Spleen (tissue), 13 donors: ENCODE measurements at places on chromosomes 2 and 18. TPM values are rescaled to one million over a fixed set of nuclear protein-coding genes. Genes with fewer than 3 reads are reported as not detected.

The RAX gene
- total RNA-seq = not detected

DNA sequence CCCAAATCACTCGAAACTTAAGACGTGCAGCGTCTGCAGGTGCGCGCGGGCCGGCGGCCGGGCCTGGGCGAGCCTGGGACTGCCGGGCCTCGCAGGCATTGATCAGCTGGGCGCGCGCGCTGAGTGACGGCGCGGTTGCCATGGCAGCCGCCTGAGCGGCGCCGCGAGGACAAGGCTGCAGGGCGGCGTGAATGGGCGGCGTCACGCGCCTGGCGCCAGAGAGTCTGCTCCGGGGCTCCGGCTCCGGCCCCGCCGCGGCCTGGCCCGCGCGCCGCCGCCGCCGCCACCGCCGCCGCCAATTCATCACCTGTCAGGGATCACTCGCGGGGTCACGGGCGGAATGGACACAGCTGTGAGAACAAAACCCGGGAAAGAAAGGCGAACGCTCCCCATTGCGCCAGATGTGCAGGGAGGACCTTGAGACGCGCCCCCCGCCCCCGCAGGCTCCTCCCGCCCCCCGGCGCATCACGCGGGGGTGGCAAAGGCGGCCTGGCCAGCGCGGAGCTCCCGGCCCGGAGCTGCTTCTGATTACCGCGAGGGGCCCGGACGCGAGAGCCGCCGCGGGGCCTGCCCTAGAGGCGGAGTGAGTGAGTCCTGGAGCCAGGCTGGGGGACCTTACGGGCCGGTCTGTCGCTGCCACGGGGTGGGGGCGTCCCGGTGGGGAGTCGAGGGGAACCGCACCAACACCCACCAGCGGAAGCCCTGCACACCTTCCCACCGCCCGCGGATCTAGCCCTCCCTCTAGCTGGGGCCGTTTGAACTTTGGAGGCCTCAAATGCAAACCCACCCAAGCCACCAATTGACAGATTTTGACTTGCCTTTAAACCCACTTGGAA, 2.9 kb upstream of the ID2 start:
- no peaks in the 10 kb centered on the region for H3K27me3 ChIP-seq
- H3K4me1 ChIP-seq = peaks cover 69% of the 10 kb centered on the region
- peak; percentile 96 for DNase-seq
- H3K27ac ChIP-seq = peak overlapping the region; percentile 94
- no peaks in the 10 kb centered on the region for H3K36me3 ChIP-seq

DNA sequence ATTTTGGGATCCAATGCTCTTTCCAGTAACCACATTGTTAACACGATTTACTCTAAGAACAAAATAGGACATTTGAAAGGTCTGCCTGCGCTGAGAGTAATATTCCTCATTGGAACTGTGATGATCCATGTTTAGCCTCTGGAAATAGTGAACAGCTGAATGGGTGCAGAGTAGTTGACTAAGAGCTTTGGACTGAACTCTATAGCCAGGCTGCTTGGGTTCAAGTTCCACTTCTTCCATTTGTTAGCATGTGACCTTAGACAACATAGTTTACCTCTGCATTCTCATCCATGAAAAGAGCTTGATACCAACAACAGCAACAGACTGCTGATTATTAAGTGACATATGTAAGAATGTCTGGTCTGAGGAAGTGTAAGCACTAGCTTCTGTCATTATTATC, 128.3 kb upstream of the MMADHC start:
- no peak overlapping the region for H3K4me3 ChIP-seq
- no peak overlapping the region for H3K27ac ChIP-seq
- H3K36me3 ChIP-seq = no peaks in the 10 kb centered on the region

The PCARE gene
- total RNA-seq = not detected

DNA sequence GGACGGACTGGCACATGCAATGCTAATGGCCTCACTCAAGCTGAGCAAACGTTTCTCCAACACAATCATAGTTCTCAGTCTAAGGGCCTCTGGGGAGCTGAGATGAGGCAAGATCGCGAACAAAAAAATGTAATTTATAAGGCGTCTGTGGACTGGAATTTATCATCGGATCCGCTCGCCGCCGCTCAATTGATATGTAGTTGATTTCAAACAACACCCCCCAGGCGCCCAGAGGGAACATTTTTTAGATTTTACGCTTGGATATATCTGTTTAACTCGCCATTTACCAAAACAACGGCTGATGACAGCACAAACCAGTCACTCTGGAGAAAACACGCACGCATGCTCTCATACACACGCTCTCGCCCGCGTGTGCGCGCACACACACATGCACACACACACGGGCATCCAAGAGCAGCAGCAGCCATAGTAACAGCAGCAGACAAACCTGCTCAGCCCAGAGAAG, 335.8 kb downstream of the SMAD2 start:
- DNase-seq = no peak
- no peak overlapping the region for H3K4me3 ChIP-seq
- H3K4me1 ChIP-seq = no peaks in the 10 kb centered on the region
- H3K27me3 ChIP-seq = peaks cover 22% of the 10 kb centered on the region
- H3K27ac ChIP-seq = no peak overlapping the region
- H3K36me3 ChIP-seq = no peaks in the 10 kb centered on the region

The IRS1 gene
- total RNA-seq = 9.3 TPM

DNA sequence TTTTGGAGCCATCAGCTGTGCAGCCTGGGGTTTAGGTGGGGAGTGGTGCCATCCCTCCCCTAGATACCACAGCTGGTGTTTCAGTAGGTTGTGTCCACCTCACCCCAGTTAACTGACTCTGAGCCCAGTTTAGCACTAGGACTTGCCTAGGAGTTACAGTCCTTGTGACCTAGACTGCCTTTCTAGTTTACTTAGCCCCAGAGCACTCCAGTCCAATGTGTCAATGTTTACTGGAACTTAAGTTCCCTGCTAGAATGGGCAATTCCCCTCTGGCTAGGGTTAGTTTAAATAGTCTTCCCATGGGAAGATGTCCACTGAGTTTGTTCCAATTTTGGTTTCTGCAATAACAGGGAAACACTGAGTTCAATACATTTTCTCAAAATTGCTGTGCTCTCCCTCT, 909.2 kb downstream of the CCDC85A start:
- no peaks in the 10 kb centered on the region for H3K27me3 ChIP-seq
- no peak overlapping the region for H3K4me3 ChIP-seq
- no peak for DNase-seq
- H3K36me3 ChIP-seq = no peaks in the 10 kb centered on the region

The GCG gene
- total RNA-seq = not detected

DNA sequence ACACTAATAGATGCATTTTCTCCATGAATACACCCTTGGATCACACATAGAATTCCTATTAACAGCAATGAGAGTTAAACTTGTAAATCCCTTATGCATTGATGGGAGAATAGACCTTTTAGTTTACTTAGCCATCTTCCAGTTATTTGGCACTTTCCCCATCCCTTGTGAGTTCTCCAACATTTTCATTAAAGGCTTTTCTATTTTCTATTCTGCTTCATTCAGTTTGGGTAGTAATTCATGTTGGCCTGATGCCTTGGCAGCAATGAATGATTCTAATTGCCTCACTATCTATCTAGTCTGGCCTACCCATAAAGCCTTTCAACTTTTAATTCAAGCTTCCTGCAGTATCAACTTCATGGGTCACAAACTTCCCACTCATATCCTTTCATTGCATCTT, 32.3 kb downstream of the TBR1 start:
- no peak overlapping the region for H3K27ac ChIP-seq
- DNase-seq = no peak
- peaks cover 4% of the 10 kb centered on the region for H3K27me3 ChIP-seq
- no peak overlapping the region for H3K4me3 ChIP-seq
- H3K36me3 ChIP-seq = no peaks in the 10 kb centered on the region

The CDK5R2 gene
- not detected for total RNA-seq

DNA sequence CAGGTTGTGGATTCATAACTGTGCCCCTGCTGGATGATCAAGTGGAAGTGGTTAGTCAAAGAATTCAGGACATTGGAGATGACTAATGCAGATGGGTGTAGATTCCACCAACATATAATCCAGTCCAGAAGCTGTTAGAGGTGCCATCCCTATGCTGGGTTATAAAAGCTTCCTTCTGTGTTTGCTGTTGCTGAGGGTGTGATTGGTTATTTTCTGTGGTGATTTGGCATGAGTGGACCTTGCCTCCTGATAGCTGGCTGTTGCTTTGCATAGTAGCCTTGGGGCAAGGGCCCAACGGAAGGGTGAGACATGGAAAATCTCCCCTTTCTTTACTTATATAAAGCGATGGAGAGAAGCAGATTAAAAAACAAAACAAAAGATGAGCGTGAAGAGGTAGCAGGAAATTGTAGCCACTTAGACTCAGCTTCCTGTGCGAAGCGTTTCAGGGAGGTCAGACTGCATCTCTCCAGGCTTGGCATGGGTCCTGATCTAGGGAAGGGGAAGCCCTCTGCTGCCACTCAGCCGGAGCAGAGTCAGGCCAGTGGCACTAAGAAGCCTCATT, 190.4 kb downstream of the FMNL2 start:
- H3K4me1 ChIP-seq = peaks cover 9% of the 10 kb centered on the region
- no peak overlapping the region for H3K4me3 ChIP-seq
- H3K27me3 ChIP-seq = no peaks in the 10 kb centered on the region
- H3K27ac ChIP-seq = no peak overlapping the region
- no peak for DNase-seq
- no peaks in the 10 kb centered on the region for H3K36me3 ChIP-seq

DNA sequence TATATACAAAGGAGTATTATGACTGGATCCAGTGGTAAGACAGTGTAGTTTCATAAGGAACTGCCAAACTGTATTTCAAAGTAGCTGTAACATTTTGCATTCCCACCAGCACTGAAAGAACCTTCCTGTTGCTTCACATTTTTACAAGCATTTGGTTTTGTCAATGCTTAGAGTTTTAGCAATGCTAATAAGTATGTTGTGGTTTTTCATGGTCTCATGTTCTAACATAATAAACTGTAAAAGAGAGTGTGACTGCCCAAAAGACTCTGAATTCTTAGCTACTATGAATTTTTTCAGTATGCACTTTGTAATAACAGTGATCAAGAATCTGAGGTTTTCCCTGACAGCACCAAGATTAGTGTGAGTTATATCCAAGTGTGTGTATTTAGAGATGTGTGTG, 604.2 kb downstream of the XIRP2 start:
- H3K27ac ChIP-seq = no peak overlapping the region
- no peak overlapping the region for H3K4me3 ChIP-seq
- H3K4me1 ChIP-seq = no peaks in the 10 kb centered on the region
- H3K27me3 ChIP-seq = no peaks in the 10 kb centered on the region
- H3K36me3 ChIP-seq = no peaks in the 10 kb centered on the region
- DNase-seq = no peak

The C18orf54 gene
- 3.7 TPM for total RNA-seq

The FER1L5 gene
- 0.09 TPM for total RNA-seq

The TIGD1 gene
- total RNA-seq = 9.9 TPM

DNA sequence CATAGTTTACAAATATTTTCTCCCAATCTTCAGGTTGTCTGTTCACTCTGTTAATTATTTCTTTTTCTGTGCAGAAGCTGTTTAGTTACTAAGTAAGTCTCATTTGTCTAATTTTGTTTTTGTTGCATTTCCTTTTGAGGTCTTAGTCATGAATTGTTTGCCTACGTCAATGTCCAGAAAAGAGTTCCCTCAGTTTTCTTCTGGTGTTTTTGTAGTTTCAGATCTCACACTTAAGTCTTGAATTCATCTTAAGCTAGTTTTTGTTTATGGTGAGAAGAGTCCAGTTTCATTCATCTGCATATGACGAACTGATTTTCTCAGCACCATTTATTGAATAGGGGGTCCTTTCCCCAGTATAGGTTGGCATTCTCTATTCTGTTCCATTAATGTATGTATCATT, 1252.2 kb upstream of the TMEFF2 start:
- H3K4me3 ChIP-seq = no peak overlapping the region
- H3K36me3 ChIP-seq = no peaks in the 10 kb centered on the region
- no peak for DNase-seq
- H3K27me3 ChIP-seq = no peaks in the 10 kb centered on the region
- H3K4me1 ChIP-seq = no peaks in the 10 kb centered on the region
- H3K27ac ChIP-seq = no peak overlapping the region

DNA sequence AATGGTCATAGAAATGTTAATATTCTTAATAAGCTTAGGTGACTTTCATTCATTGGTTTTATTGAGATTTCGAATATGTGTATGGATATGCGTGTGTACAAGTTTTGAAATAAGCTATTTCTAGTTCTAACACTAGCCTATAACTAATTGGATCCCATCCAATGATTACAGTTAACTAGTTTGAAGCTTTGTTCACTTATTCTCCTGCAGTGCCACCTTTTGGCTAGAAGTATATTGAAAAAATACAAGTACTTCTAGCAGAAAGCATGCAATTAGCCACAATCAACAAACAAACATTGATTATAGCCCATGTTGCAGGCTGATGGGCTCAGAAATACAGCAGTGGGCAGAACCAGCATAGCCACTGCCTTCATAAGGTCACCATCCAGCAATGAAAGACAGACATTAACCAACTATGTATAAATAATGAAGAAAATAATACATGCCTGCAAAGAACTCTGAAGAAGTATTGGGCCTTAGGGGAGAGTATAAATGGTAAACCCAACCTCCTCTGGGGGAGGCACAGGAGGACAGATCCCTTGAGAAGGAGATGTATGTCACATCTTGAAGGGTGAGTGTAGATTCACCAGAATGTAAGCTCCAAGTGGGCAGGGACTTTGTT, 5.1 kb upstream of the PIEZO2 start:
- peaks cover 8% of the 10 kb centered on the region for H3K4me1 ChIP-seq
- H3K36me3 ChIP-seq = no peaks in the 10 kb centered on the region
- no peak overlapping the region for H3K27ac ChIP-seq
- no peak overlapping the region for H3K4me3 ChIP-seq
- H3K27me3 ChIP-seq = peaks cover 7% of the 10 kb centered on the region

- no peaks in the 10 kb centered on the region for H3K36me3 ChIP-seq
- H3K27ac ChIP-seq = peak overlapping the region; percentile 25
- no peaks in the 10 kb centered on the region for H3K27me3 ChIP-seq
Observed at GRCh38 chr2:204468746-204469429, 76.4 kb upstream of the PARD3B start.

DNA sequence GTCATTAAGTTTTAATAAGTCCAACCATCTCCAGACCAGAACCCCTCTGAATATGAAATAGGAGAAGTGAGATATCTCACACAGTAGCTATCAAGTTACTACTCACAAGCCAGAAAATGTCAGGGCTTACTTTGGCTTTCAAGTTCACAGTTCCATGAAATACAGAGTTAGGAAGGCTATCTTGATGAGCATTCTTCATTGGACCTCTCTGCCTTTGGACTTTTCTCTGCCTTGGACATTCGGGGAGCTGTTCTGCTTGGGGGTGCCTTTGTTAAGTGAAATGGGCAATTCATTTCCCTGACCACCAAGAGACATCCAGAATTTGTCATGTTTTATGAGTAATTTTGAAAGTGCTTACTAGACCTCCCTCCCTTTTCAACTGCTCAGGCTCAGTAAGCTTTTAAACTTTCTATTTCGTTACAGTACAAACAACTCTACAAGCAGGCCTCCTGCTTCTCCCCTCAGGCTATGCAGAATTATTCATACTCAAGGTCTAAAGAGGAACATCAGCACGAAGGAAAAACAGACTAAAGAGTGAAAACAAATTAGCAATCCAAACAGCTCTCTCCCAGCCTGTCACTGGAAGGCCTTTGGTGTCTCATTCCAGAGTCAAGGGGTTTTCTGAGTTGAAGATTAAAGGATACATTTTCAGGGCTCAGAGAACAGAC, 95.3 kb downstream of the MREG start:
- H3K4me1 ChIP-seq = no peaks in the 10 kb centered on the region
- H3K27ac ChIP-seq = no peak overlapping the region
- H3K4me3 ChIP-seq = no peak overlapping the region
- DNase-seq = no peak
- H3K36me3 ChIP-seq = no peaks in the 10 kb centered on the region

- no peak overlapping the region for H3K4me3 ChIP-seq
- H3K27ac ChIP-seq = no peak overlapping the region
- H3K27me3 ChIP-seq = no peaks in the 10 kb centered on the region
- H3K4me1 ChIP-seq = no peaks in the 10 kb centered on the region
Observed at GRCh38 chr2:155235710-155236109, 537.2 kb downstream of the KCNJ3 start.

The TBR1 gene
- total RNA-seq = not detected
